GM12892 (cell line): ENCODE measurements at places on chromosomes 7 and 10.

DNA sequence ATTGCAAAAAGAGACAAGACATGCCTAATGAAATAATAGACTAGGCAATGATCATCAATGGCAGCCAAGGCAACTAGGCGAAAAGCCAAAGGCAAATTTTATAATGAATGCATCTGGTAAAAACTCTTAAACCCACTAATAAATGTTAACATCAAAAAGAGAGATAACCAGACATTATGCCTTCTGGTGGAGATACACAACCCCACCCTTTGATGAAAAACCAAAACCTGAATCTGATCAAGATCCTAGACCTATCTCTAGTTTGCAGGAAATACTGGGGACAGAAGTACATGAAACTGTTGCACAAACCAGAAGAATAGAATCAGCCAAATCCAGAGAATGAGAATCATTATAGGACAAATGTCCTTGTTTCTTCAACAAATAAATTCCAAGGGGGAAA, 22.0 kb upstream of the GSAP start:
- no peak for DNase-seq

- no peak for DNase-seq
Measured at GRCh38 chr10:18340496-18341051, 200.3 kb downstream of the CACNB2 start.

- DNase-seq: no peak
Measured at GRCh38 chr7:128954150-128954549, 16.4 kb downstream of the IRF5 start.

DNA sequence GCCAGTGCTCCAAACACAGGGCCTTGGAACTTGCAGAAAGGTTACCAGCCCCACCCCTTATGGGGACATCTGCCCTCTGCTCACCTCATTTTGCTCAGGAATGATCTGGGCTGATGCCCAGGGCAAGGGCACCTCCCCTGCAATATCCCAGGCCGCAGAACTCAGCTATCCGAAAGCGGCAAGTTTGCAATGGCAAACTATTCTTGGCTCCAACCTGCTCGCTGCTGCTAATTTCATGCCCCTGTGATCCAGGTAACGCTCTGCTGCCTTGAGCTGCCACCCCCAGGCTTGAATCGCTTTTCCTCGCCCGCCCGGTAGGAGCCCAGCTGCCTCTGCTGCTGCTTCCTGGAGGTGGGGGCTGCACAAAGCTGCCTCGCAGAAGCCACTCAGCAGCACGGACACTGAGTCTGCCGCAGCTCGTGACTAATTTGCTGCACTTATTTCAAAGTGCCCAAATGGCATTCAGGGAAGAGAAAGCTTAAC, 18.2 kb downstream of the SLC29A3 start:
- no peak for DNase-seq

DNA sequence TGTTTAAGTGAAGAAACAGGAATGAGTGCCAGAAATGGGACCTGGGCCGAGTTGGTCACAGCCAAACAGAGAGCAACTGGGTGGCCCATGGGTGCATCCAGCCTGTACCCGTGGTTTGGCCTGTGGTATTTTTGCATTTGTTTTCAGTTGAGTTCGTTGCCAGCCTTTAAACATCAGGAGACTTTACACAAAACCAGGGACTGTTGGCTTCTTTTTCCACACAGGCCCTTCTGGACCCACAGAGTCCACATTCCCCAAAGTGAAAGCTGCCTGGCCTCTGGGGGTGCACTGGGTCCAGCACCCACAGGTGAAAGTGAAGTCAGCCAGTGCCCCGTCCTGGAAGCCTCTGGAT, 54.1 kb upstream of the TNS3 start:
- DNase-seq: no peak

DNA sequence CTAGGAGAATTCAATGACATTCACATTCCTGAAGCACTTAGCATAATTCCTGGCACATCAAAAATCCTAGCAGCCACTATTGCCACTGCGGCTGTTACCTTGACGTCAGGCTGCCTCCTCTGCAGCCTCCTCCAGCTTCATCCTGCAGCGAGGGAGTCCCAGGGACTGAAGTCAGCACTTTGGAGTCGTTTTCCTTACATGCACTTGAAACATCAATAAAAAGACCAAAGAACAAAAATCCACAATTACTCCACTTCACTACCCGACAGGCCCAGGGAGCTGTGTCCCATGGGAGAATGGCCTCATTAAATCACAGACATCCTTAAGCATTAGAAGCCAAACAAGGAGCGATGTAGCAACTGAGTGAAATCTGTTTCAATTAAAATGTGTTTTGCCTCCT, 48.6 kb upstream of the NANOS1 start:
- no peak for DNase-seq

DNA sequence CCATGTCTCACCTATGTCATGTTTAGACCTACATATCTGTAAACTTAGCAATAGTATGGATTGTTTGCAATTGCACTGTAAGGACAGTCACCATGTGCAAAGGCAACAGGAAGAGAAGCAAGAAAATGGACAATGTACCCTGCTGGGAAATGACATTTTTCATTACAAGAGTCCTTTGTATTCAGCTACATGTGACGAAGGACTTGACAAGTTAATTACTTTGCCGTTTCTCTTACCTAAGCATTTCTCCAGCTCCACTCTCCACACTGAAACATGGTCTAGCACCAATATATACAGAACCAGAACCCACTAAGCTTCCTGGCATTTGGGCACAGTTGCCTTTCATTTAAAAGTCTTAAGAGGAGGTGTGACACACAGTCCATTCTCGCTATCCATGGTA, 76.6 kb upstream of the PFKP start:
- no peak for DNase-seq

- DNase-seq: no peak
Measured at GRCh38 chr7:158662610-158663427, 41.8 kb downstream of the NCAPG2 start.

DNA sequence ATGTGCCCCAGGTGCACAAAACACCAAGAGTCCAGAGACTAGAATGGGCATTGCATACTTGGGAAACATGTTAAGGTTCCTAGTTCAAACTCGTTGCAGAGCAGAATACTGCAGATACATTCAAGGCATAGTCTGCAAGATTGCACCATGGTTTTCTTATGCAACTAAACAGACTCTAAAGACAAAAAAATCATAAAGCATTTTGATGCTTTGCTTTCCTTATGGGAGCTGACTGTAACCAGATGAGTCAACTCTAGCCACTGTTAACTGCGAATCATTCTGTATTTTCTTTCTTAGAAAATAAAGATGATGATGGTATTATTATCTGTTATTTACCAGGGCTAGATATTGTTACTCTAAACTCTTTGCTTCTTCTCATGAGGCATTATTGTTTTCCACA, 19.7 kb downstream of the TRUB1 start:
- no peak for DNase-seq

DNA sequence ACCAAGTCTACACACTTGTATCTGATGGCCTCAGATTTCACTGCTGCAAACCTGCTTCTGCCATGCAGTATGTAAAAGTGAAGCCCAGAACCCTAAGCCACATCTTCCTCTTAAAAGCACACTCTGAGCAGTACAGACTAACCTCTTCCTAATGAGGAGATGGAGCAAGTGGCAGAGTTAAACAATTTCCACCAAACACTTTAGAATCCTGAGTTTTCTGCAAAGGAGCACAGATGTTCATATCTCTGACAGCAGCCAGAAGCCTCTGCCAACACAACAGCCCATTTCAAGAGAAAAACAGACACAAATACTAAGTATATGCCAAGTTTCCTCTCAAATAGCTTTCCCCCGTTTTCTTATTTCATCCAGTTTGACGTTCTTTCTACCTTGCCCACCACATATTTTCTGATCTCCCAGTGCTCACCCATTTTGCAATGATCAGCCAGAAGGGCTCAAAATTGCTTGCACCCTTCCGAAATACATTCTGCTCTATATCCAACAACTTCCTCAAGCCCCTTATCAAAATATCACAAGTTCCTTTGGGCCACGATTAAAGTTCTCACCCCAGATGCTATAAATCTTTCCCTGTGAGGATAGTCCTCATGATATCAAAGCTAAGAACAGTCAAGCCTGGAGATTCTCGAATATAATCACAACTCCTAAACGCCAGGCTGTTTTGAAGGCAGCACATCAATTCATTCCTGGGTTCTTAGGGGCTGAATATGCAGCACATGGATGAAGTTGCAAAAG, 27.5 kb downstream of the ELMO1 start:
- no peak for DNase-seq

DNA sequence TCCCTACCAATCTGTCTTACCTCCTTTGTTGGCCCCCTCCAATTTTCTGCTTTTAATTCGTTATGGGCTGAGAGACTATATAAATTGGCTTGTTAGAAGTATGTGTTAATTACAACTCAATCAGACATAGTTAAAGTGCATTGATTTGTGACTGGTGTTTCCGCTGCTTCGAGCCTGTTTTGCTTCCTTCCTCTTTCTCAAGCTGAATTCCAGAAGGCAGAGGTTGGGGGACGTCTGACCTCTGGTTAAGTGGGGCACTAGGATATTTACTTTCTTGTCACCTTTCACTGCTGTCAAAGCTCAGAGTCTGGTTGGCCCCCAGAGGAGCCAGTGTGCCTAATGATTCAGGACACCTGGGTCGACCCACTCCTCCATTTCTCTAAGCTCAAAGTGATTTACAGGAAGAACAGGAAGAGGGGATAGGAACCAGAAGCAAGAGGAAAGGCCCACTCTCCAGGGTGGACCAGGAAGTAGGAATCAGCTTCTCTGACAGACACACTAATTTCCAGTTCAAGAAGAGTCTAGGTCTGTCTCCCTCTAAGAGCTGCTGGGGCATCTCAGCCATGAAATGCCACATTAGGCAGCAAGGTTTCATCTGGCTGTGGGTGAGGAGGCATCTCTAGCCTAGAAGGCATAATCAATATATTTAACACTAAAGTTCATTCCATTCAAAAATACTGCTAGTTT, 397.2 kb upstream of the NPVF start:
- DNase-seq: no peak

GRCh38 chr10:103745341-103746247, 109.8 kb downstream of the SH3PXD2A start:
- DNase-seq: no peak

GRCh38 chr7:99132595-99133321, 11.2 kb downstream of the SMURF1 start:
- DNase-seq: no peak

DNA sequence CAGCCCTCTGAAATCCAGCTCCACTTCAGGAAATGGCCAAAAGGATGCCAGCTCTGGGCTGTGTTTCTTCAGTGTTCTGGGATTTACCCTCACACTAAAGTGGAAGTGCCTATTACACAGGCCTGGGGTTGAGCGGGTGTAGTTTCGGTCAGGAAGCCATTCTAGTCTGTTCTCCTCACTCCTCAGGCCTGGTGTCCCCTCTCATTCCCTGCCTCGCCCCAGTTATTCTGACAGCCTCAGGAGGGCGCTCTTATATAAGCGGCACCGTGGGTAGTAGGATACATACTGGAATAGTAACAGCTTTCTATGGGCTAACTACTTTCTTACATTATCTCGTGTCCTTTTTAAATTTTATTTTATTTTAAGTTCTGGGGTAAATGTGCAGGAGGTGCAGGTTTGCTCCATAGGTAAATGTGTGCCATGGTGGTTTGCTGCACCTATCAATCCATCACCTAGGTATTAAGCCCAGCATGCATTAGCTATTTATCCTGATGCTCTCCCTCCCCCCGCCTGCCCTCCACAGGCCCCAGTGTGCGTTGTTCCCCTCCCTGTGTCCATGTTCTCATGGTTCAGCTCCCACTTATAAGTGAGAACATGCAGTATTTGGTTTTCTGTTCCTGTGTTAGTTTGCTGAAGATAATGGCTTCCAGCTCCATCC, 12.2 kb upstream of the LGI1 start:
- no peak for DNase-seq

DNA sequence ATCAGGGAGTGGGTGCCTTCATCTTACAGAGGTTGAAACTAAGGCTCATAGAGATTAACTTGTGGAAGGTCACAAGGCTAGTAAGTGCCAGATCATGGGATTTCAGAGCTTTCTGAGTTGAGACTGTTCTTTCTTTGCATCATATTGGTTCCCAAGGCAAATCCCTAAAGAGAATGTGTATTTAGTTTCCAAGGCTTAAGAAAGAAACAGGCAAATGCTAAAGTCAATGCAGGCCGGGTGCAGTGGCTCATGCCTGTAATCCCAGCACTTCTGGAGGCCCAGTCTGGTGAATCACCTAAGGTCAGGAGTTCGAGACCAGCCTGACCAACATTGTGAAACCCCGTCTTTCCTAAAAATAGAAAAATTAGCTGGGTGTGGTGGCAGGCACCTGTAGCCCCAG, 19.8 kb downstream of the CDK1 start:
- DNase-seq: no peak

DNA sequence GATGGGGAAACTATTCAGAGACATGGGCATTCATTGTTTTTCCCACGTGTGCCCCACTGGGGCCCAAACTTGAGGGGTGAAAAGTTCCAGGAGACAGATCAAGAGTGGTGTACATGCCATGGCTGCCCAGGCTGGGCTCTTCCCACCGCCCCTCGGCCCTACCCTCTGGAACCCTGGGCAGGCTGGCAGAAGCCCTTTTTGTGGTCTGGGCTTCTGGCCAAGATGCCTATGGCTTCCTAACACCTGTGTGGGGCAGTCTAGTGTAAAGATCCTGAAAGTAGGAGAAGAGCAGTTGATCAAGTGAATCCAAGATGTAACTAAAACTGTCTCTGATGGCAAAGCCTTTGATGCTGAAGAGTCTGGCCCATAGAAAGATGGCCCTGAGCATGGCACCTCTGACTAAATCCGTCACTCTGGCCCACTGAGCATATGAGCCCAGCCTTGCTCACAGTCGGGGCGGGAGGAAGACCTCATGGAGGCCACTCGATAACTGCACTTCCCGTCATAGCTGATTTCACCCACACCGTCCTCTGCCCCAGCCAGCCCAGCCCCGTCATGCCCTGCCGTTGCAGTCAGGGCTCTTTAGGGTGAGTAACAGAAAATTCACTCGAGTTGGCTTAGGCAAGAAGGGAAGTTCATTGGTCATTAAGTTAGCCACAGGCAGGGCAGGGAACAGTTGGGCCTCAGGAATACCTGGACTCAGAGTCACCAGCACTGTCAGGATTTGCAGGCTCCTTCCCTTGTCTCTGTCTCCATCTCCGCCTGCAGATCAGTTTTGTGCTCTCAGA, 37.9 kb upstream of the MTPAP start:
- DNase-seq: no peak

DNA sequence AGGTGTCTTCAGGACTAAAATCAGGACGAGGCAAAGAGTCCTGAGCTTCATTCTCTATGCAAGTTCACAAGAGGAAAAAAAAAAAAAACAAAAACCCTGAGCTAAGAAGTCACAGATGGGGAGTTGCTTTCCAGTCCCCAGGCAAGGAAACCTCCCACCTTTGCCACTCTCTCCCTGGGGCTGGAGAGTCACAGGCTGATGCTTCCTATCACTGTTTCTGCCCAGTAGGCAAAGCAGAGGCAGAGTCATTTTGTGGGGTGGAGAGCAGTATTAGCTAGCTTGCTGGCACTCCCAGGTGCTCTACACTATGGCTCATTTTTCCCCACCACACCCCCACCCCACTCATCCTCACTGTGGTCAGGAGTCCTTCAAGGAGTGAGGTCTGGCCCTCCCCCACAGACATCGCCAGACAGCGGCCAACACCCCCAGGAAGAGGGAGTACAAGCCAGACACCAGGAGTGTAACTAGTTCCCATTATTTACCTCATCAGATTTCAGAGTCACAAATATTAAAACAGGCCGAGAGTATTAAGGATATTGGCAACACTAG, 34.6 kb upstream of the UNC5B start:
- DNase-seq: no peak
